ENCODE measurements at places on chromosomes 7 and 10.

- DNase-seq = no peak
These were observed 168.2 kb downstream of the CACNA2D1 start for GRCh38 chr7:82275342-82275741.

DNA sequence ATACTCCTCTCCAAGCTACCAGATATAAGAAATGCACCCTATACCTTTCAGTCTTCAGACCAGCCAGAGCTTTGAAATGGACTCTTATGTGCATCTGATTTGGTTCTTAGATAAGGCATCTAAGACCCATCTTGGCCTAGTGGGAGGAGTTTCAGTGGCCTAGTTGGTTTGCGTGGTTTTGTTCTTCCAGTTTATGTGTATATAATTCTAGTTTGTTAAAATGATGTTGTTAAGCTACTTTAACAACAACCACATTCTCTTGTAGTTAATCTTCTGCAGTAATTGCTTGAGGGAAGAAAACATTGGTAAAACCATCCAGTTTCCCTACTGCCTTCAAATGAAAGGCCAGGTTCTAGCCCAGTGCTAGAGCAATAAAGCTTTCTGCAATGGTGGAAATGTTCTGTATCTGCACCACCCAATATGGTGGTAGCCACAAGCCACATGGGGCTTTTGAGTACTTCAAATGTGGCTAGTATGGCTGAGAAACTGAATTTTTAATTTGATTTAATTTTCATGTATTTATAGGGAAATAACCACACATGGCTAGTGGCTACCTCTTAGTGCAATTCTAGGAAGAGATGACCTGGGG is 66.3 kb downstream of the KLHDC10 start:
- no peak for DNase-seq

DNA sequence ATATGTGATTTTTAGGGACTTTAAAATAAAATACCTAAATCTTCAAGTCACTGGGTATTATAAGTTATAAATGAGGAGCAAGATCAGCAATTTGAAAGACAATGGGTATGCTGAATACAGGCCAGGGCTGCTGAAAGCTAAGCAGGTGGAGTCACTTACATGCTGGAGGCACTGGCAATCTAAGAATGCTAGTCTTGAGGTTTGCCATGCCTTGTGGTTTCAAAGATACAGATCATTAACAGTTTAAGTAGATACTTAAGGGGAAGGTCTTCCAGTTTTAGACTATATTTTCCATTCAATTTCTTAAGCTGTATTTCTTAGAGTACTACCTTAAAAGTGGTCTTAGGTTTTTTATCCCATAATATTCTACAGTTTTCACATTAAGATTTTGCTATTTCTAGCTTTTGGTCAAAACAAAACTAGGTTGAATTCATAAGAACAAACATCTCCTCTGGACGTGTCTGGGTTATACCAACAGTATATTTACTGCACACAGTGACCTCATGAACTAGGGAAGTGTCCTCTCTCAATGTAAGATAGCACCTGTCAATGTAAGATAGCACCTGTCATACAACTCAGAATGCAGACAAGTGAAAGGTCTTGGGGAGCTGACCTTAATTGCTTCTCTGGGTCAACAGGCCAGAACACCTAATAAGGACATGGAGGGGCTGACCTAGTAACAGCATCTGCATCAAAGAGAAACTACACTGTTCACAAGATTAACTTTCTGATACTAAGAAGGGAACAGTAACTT is 2.0 kb downstream of the SRI start:
- peak; percentile 69 for DNase-seq

DNA sequence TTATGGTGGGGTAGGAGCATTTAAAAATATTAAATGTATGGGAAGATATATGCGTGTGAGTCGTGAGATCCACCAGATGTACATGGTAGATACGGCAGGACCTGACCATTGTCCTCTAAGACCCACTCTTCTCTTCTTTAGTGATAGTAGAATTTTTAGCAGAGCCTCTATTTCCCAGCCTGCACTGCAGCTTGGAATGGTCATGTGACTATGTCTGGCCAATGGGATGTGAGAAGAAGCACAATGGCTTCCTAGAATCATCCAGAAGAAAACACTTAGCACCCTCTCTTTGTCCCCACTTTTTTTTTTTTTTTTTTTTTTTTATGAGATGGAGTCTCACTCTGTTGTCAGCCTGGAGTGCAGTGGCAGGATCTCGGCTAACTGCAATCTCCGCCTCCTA is 86.6 kb upstream of the CYTH3 start:
- DNase-seq = no peak

DNA sequence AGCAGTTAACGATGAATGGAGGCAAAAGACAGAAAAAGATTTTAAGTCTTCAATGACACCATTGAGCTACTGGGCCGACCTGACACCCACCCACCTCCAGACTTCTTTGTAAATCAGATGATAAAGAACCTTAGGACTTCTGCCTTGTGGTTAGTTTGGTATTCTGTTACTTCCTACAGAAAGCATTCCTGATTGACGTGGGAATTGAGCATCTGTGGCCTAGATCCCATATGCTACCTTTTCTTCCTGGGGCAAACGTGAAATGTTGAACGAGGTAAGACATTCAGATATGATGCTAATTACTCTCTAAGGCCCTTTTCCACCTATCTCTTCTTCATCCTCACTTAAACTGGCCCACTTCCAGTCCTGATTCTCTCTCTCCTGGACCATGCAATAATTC is 10.2 kb downstream of the PRLHR start:
- DNase-seq = no peak

DNA sequence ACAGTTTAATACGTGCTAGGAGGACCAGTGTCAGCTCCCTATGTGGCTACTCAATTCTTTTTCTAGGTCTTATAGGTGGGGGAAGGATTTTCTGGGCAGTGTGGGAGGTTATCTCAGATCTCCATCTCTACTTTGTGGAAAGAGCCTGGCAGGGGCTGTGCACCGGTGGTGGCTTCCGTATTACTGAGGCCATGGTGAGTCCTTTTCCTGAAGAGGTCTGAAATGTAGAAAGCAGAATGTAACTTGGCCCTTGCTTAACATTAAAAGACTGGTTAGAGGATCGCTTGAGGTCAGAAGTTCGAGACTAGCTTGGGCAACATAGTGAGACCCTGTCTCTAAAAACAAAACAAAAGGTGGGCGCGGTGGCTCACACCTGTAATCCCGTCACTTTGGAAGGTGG is 2.7 kb upstream of the TPST1 start:
- no peak for DNase-seq

- DNase-seq = no peak
These were observed 92.3 kb downstream of the DNAJB6 start for GRCh38 chr7:157429001-157429679.

- DNase-seq = no peak
These were observed 166.5 kb downstream of the EGFR start for GRCh38 chr7:55185321-55185802.

DNA sequence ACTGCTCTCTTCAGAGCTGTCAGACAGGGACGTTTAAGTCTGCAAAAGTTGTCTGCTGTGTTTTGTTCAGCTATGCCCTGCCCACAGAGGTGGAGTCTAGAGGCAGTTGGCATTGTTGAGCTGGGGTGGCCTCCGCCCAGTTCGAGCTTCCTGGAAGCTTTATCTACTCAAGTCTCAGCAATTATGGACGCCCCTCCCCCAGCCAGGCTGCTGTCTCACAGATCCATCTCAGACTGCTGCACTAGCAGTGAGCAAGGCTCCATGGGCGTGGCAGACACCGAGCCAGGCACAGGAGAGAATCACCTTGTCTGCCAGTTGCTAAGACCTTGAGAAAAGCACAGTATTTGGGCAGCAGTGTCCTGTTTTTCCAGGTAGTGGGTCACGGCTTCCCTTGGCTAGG is 98.1 kb downstream of the SDHAF3 start:
- DNase-seq = peak; percentile 9

GRCh38 chr10:8116926-8117493 is 62.5 kb downstream of the GATA3 start:
- DNase-seq = no peak

GRCh38 chr7:80392229-80393169 is 119.4 kb downstream of the GNAT3 start:
- DNase-seq = peak; percentile 28

DNA sequence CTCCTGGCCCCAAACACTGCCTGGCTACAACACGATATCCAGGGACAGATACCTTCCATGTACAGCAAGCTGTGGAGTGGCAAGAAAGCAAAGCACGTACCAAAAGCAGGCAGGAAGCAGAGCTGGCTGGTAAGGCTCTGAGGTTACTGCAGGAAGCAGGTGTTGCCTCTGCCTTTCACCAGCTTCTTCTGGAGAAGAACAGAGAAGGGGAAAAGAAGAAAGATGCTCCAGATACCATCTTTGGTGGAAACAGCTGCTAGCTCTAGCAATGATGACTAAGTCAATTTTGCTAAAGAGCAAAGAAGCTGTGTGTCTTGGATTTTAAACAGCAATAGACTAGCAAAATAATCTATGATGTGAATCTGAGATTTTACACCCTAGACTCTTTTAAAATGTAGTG is 34.9 kb upstream of the PRSS1 start:
- peak; percentile 88 for DNase-seq

GRCh38 chr7:83697804-83698530 is 49.0 kb upstream of the SEMA3E start:
- DNase-seq = no peak

DNA sequence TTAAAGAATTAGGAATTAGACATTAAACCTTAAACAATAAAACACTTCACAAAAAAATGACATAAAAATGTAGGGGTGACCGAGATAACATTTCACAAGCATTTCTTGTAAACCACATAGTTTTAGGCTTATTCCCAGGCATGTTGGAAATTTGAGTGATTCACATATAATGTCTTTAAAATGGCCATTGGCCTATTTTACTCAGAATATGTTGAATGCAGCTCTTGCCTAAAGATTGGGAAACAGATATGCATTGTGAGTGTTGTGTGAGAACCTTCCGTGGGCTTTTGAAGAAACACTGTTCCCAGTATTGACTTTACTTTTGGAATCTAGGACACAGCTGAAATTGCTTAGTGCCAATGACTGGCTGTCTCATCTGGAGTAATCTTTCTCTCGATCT is 79.6 kb downstream of the ARL5B start:
- DNase-seq = no peak
